ENCODE measurements at places on chromosomes 5 and 9.

GRCh38 chr5:167813389-167813788 lies 478.1 kb upstream of the WWC1 start:
- no peaks in the 10 kb centered on the region for H3K27me3 ChIP-seq
- H3K27ac ChIP-seq, result no peak overlapping the region
- no peak for DNase-seq
- no peaks in the 10 kb centered on the region for H3K36me3 ChIP-seq
- no peaks in the 10 kb centered on the region for H3K4me1 ChIP-seq

DNA sequence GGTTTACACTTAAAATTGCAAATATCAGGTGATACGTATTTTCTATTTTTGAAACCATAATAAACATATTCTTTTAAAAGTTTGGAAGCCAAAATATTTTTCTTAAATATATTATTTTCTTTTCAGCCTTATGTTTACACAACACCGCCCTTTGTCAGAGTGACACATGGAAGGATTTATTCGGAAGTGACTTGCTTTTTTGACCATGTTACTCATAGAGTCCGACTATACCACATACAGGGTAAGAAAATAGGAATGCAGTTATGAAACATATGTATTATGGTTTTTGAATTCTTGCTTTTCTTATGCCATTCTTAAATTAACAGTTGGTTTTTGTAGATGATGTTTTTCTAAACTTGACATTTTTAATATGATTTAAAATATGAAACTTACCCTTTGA lies 133.9 kb downstream of the MAN2A1 start:
- no peak overlapping the region for H3K27ac ChIP-seq
- H3K27me3 ChIP-seq, result no peaks in the 10 kb centered on the region
- no peak overlapping the region for H3K4me3 ChIP-seq
- peaks cover 4% of the 10 kb centered on the region for H3K4me1 ChIP-seq
- no peak for DNase-seq
- peaks cover 51% of the 10 kb centered on the region for H3K36me3 ChIP-seq

- H3K4me3 ChIP-seq, result no peak overlapping the region
- DNase-seq, result no peak
- no peaks in the 10 kb centered on the region for H3K36me3 ChIP-seq
- no peaks in the 10 kb centered on the region for H3K4me1 ChIP-seq
- peaks cover 7% of the 10 kb centered on the region for H3K27me3 ChIP-seq
These were observed 11.1 kb downstream of the ZNF608 start for GRCh38 chr5:124735169-124735858.

DNA sequence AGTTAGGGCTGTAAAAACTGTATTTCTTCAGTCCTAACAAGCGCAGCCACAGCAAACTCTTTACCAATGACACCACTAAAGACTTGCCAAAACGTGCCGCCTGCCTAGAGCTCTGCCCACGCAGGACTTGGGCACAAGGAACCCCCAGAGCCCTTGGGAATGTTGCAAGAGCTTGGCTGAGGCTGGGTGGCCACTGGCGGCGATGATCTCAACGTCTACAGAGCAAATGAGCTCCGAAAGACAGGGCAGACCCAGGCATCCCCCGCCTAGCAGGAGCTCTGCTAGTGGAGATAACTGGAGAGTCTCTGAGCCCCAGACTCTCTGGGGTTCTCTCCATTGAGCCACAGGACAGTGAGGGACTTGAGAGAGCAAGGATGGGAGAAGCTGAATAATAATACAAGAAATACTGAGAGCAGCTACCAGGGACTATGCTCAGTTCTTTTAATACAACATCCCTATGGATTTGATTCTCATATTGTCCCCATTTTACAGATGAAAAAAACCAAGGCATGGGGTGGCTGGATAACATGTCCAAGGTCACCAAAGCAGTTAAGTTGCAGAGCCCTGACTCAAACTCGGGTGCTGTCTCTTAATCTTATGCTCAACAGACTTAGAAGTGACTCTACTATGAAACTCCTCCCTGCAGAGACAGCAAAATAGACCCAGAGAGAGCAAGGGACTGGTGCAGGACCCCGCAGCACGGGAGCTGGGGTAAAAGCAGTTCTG lies 32.5 kb downstream of the SHB start:
- peaks cover 18% of the 10 kb centered on the region for H3K27me3 ChIP-seq
- no peaks in the 10 kb centered on the region for H3K4me1 ChIP-seq
- H3K4me3 ChIP-seq, result no peak overlapping the region
- H3K36me3 ChIP-seq, result peaks cover 2% of the 10 kb centered on the region

GRCh38 chr9:31023847-31024246 lies 1360.6 kb upstream of the ACO1 start:
- H3K4me1 ChIP-seq, result no peaks in the 10 kb centered on the region
- no peaks in the 10 kb centered on the region for H3K27me3 ChIP-seq
- H3K4me3 ChIP-seq, result no peak overlapping the region
- no peak overlapping the region for H3K27ac ChIP-seq
- DNase-seq, result no peak

DNA sequence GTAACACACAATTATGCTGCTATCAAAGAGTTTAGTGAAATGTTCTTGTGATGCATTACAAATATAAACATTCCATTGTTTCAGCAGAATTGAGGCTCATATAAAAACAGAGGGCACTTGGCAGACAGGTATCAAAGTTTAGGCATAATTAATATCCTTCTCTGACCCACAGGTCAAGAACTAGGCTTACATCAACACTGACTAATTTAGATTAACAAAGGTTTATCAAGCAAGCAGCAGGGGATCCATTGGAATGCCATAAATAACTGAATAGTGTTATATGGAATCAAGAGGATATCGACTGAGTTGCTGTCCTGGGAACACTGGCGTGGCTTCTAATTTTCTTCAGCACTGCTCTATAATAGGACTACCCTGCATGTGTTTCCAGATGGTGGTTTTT lies 414.5 kb upstream of the ARRDC3 start:
- H3K36me3 ChIP-seq, result peaks cover 3% of the 10 kb centered on the region
- H3K27ac ChIP-seq, result no peak overlapping the region
- no peak overlapping the region for H3K4me3 ChIP-seq
- no peak for DNase-seq

- peaks cover 12% of the 10 kb centered on the region for H3K4me1 ChIP-seq
- no peak overlapping the region for H3K4me3 ChIP-seq
- no peaks in the 10 kb centered on the region for H3K27me3 ChIP-seq
- H3K36me3 ChIP-seq, result no peaks in the 10 kb centered on the region
- no peak for DNase-seq
- H3K27ac ChIP-seq, result no peak overlapping the region
These were observed 175.0 kb downstream of the AUH start for GRCh38 chr9:91186632-91187108.

- no peak overlapping the region for H3K27ac ChIP-seq
- H3K27me3 ChIP-seq, result peaks cover 24% of the 10 kb centered on the region
- no peak overlapping the region for H3K4me3 ChIP-seq
These were observed 79.4 kb downstream of the GAS1 start for GRCh38 chr9:86867804-86868313.
